ENCODE measurements at places on chromosomes 6 and 20.
A peak's percentile ranks its signal among the peaks of the same experiment; 100 is the strongest.

DNA sequence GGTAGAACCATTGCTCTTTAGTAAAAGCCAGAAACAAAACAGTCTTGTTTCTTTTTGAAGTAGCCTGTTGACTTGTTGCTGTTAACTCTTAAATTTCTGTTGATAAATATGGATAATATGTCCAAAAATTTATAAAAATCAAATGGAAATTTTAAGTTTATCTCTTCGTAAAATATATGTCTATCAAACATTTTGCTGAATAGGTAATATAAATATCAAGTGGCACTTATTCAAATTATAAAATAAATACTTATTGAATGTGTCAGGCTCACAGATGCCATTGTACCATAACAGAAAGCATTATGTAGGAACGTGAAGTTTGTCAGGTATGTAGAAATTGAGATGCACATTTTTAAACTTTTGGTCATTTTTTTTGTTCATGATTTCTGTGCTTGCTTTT is 216.5 kb downstream of the ARID1B start:
- no peak for DNase-seq

DNA sequence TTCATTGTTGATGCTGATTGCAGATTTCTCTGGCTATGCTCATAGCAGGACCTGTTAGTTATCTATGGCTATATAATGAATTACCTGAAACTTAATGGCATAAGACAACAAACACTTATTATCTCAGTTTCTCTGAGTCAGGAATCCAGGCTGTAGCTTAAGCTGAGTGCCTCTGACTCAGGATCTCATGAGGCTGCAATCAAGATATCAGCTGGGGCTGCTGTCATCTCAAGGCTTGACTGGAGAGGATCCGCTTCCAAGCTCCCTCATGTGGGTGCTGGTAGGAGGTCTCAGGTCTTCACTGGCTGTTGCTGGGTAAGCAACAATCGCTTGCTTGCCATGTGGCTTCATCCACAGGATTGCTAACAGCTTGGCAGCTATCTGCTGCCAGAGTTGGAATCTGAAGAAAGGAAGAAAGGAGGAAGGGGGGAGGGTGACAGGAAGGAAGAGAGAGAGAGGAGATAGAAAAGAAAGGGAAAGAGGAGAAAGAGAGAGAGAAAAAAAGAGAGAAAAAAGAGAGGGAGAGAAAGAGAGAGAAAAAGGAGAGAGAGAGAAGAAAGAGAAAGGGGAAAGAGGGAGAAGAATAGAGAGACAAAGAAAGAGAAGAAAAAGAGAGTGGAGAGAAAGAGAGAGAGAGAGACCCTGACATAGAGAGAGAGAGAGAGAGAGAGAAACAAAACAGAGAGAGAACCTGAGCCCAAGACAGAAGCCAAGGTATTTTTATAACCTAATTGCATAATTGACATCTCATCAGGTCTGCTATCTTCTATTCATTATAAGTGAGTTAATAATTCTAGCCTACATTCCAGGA is 579.0 kb upstream of the BTBD3 start:
- peak; percentile 70 for DNase-seq

DNA sequence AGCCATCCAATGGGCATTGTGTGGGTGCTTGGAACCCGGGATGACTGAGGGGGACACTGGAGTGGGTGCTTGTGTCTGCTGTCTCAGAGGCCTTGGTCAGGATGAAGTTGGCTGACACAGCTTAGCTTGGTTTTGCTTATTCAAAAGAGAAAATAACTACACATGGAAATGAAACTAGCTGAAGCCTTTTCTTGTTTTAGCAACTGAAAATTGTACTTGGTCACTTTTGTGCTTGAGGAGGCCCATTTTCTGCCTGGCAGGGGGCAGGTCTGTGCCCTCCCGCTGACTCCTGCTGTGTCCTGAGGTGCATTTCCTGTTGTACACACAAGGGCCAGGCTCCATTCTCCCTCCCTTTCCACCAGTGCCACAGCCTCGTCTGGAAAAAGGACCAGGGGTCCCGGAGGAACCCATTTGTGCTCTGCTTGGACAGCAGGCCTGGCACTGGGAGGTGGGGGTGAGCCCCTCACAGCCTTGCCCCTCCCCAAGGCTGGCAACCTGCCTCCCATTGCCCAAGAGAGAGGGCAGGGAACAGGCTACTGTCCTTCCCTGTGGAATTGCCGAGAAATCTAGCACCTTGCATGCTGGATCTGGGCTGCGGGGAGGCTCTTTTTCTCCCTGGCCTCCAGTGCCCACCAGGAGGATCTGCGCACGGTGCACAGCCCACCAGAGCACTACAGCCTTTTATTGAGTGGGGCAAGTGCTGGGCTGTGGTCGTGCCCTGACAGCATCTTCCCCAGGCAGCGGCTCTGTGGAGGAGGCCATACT is 49.4 kb downstream of the PYGB start:
- no peak for DNase-seq

GRCh38 chr20:10812759-10813327 is 139.0 kb upstream of the JAG1 start:
- DNase-seq, result no peak

- no peak for DNase-seq
These were observed 134.0 kb downstream of the SAMD5 start for GRCh38 chr6:147642458-147642857.

DNA sequence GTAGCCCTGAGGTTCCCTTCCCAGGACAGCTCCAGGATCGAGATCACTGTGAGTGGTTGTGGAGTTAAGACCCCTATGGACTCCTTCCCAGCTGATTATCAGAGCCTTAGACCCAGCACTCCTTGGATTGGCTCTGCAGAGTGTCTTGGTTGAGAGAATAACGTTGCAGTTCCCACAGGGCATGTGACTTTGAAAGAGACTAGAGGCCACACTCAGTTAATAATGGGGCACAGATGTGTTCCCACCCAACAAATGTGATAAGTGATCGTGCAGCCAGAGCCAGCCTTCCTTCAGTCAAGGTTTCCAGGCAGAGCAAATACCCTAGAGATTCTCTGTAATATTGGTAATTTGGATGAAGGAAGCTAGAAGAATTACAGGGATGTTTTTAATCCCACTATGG is 5.2 kb upstream of the BTN2A2 start:
- no peak for DNase-seq

DNA sequence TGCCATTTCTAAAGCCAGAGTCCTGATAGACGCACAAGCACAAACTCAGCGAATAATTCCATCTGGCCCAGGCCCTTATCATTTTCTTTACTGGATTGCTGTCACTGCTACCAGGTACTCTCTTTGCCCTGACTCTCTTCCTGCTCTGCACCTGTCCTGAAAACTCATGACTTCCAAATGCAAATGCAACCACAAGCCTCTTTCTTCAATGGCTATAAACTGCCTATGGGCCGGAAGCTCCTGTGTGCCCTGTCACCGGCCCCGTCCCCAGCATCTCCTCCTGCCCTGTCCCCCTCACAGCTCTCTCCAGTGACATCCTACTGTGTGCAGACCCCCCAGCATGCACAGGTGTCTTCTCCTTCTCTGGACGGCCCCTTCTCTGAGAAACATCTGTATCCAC is 302.6 kb downstream of the GMDS start:
- DNase-seq, result no peak

DNA sequence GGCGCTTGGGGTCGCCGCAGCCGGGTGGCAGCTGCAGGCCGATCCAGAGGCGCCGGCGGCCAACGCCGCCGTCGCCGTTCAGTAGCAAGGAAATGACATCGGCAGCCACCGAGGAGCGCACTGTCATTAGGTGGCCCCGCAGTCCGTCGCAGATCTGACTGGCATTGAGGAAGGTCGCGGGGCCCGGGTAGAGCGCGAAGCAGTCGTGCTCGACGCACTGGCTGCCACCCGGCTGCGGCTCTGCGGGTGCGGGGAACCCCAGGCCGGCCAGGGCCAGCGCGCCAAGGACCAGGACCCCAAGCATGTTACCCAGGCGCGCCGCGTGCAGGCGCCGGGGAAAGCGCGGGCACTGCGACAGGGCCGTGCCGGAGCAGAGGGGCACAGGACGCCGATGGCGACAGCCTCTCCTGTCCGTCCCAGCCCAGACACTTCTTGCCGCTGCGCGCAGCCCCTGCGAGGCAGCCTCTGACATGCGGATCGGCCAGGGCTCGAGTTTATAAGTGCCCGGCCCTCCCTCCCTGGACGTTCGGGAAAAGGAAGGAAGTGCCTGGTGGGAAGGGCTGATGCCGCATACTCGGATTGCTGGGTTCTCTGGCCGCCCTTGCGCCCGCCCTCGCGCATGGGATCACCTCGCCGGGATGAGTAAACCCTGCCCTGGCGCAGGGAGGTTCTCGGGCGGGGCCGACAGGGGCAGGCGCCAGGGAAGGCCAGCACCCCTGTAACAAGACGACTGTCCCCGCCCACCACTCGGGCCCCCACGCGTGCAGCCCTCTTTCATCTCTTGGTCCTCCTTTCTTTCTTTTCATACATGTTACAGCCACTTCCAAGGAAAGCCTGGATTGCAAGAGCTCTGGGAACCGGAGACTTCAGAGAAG is at the start of gene THBD:
THBD (minus strand) TSS at position 472 of the 875 bp plus-strand sequence; CDS start at position 304, 168 bp downstream.
- peak; percentile 82 for DNase-seq

GRCh38 chr6:2229742-2230141 is 15.7 kb downstream of the GMDS start:
- DNase-seq, result no peak
